ENCODE measurements at places on chromosomes 2 and 18.

- no peak for DNase-seq
These were observed 127.6 kb downstream of the NCOA1 start for GRCh38 chr2:24618680-24619079.

DNA sequence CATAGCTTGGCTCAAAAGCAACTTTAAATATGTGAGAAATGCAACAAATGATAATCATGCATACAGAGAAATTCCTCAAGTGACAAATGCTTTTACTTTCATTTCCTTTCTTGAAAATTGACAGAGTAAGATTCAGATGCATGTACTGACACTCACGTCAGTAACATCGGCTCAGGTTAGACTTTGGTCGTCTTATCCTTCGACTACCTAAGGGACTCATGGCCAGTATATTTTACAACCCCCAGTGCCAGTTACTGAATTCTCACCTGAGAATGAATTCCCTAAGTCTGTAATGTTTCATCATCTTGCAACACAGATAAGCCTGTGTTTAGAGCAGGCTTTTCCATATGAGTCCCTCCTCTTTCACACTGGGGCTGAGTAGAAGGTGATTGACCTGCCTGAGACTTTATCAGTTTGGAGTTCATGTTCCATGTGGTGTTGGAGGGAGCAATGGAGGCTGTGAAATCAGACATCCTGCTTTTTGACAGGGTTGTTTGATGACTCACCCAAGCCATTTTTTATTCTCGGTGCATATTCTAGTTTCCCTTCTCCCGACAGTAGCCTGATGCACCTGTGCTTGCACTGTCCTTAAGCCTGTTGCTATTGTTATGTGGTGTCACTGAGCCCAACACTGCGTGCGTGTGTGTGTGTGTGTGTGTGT lies 30.5 kb upstream of the ATP8B1 start:
- peak; percentile 25 for DNase-seq

DNA sequence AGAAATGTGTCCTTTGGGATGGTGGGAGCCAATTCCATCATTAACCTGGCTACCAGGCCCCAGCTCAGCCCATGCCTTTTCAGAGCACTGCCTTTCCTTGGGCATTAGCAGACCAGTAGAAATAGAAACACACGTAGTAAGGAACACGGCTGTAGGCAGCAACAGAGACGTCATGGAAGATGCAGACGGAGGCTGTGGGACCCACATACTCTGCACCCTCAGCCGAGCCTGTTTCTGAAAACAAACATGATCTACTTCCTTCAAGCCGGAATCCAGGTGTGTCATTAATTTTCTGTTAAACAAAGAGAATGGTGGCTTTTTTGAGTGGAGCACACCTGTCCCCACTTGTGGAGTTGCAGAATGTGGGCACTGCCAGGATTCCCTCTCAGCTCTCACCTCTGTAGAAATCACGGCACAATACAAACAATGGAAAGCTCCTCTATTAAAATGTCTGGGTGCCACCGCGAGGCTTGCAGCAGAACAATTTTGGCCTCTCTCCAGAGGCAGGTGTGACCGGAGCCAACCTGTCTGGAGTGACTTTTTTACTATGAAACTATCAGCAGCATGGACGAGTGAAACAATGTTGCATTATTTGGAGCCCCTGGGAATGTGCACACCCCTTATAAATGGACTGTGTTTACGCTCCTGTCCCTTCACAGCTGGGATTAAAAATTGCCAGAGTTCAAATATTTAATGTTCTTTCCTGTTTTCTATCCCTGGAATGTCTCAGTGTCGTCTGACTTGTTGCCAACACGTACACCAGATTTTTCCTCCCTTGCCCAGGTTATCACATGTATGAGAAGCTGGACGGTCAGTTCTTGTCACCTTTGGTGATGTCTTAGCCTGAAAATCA lies 31.7 kb downstream of the SPP2 start:
- DNase-seq: no peak

DNA sequence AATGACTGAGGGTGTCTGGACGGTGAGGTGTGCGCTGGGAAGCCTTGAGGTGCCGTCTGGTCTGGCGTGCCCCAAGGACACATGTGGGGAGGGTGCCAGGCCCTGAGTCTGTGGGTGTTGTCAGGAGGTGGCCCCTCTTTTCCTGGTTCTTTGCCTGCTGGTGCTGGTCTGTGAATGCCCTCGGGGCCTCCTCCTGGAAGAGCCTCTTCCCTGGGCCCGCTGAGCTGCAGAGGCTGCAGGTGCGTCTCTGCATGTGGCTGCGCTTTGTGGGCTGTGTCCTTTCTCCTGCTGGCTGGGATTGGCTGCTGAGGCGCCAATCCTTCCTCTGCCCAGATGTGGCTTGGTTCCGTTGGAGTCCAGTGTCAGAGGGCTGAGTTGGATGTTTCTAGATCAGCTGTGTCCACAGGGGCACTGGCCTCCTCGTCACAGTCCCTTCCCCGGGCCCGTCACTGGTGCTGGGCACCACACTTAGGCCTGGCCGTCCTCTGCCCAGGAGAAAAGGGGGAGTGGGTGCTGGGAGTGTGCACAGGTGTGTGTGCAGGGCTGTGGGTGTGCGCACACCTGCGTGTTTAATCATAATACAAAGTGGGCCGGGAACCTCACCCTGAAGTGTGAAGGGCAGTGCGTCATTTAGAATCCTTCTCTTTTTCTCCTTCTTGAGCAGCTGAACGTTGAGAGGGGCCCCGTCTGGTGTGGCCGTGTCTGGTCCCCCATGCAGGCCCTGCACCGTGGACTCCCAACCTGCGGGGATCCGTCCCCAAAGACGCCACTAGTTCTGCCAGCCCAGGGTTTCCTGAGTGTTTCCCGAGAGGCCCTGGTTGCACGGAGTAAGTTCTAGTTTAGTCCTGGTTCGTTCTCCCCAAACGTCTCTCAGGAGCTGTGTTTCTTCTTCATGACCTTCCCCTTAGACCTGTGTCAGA lies 35.5 kb downstream of the RTP5 start:
- no peak for DNase-seq

DNA sequence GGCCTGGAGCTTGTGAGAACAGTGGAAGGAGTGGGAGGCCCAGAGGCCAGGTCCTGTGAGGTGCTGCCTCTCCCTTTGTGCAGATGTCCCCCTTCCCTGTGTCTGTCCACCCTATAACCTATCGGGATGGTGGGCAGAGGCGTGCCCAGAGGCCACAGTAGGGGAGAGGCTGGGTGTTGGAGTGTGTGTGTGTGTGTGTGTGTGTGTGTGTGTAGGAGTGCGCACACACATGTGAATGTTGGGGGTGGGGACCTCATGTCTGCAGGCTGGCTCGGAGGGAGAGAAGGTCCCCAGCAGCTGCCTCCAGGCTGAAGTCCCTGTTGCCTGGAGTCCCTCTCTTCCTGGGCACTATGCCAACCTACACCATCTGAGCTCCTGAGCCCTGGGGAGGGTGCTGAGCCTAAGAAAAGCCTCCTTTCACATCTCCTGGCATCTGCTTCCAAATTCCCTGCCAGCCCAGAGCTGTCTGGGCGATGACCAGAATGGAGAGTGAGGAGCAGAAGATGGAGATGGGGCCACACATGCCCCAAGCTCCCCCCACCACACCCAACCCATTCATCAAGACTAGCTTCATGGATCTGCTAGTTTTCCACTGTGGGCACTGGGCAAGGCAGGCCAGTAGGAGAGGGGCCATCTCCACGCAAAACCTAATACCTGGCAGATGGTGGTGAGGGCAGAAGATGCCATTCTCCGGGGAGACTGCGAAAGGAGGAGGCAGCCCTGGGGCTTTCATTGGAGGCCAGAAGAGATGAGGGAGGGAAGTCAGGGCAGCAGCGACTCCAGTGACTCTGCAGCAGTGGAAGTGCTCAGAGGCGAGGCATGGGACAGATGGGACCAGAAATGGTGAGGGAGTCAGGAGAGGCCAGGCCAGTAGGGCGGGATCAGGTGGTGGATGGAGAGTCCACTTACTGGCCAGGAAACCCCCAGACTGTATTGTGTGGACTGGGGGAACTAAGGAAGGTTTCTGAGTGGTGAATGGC lies 20.3 kb downstream of the KCNK3 start:
- DNase-seq: no peak

DNA sequence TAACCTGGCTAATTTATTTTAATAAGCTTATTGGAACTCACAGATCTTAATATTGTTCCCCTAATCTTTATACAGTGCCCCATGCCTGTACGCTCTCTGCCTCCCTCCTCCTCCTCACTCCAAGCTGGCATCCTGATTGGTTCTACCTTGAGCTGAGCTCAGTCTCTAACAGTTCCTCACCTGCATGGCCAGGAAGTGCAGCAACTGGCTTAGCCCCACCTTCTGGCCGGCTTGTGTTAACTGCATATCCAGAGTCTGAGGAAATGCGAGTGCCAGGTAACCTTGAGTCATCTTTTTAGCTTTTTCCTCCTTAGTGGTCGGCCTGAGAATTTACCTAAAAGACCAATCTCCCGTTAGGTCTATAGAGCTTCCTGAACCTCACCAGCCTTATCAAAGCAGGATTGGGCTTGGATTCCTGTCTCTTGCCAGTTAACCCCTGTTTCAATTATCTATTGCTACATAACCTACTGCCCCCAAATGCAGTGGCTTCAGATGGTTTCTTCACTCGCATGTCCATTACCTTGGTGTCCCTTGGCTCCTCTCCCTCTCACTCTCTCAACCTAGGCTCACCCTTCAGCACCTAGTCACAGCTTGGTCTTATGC lies 89.5 kb upstream of the STK39 start:
- DNase-seq: peak; percentile 44

- DNase-seq: no peak
These were observed 1109.0 kb upstream of the CHAC2 start for GRCh38 chr2:52658598-52658997.

GRCh38 chr2:98506881-98507280 lies 62.2 kb downstream of the INPP4A start:
- no peak for DNase-seq

DNA sequence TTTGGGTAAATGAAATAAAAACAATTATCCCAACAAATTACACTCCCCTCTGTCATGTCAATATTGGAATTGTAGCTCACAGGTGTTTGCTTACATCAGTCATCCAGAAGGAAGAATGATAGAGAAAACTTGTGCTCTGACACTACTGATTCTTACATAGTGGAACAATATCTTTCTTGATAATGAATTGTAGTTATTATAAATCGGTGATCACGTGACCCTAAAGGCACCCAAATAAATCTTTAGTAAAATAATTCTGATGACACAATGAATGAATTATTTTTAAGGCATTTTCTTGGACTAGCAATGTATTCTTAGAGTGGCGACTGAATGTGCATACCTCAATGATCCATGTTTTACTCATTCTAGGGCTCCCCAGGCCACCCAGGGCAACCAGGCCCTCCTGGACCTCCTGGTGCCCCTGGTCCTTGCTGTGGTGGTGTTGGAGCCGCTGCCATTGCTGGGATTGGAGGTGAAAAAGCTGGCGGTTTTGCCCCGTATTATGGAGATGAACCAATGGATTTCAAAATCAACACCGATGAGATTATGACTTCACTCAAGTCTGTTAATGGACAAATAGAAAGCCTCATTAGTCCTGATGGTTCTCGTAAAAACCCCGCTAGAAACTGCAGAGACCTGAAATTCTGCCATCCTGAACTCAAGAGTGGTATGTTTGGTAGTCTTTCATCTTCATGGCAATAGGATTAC lies 34.5 kb downstream of the COL3A1 start:
- no peak for DNase-seq

GRCh38 chr2:8580316-8581233 lies 101.3 kb upstream of the ID2 start:
- no peak for DNase-seq

- DNase-seq: no peak
These were observed 11.9 kb downstream of the GPN1 start for GRCh38 chr2:27640722-27641245.

- DNase-seq: no peak
These were observed 107.6 kb upstream of the CAVIN2 start for GRCh38 chr2:191954451-191954850.
